Activated CD4-positive, alpha-beta T cell treated with anti-CD3 and anti-CD28 coated beads, Interleukin-2, amount 50 U/mL, for 4 hours (primary cell): ENCODE measurements at places on chromosomes 6 and 20.

- no peak for DNase-seq
These were observed at the start of gene CPXM1 for GRCh38 chr20:2800521-2801285. Gene CPXM1 (minus strand): TSS chr20:2800627. CDS start chr20:2800572, 55 bp downstream.

DNA sequence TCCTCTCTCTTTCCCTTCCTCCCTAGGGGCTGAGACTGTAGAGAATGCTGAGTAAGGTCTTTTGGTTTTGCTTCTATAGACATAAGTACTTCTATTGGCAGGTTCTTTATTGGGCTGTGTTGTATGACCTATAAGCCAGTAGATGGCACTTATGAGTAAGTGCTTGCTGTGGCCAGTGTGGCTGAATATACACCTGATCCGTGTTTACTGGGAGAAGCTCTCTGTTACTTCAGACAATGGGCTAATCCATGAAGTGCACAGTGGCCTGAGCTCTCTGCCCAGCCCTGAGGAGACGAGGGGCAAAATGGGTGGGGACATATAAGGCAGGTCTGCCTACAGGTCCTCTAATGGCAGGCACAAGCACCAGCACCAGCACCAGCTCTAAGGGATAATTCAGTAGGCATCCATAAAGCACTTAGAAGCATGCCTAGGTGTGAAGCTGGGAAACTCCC is 610.3 kb downstream of the RNF144B start:
- no peak for DNase-seq

DNA sequence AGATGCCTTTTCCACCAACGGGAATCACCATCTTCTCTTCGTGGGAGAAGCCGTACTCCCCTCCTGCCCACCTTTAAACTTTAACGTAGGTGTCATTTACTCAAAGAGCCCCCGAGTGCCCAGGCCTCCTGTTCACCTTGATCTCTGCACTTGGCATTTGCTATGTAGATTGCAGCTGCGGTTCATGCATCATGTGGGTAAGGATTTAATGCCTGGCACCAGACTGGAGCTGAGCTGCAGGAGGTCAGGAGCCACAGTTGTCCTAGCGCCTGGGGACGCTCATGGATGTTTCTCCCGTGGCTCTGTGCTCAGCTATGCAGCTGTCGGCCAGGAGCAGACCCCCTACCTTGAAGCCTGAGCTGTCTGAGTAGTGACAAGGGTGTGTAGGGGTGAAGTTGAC is 133.7 kb downstream of the CDH4 start:
- no peak for DNase-seq

- no peak for DNase-seq
These were observed 46.3 kb downstream of the UNC5CL start for GRCh38 chr6:40992746-40993145.

DNA sequence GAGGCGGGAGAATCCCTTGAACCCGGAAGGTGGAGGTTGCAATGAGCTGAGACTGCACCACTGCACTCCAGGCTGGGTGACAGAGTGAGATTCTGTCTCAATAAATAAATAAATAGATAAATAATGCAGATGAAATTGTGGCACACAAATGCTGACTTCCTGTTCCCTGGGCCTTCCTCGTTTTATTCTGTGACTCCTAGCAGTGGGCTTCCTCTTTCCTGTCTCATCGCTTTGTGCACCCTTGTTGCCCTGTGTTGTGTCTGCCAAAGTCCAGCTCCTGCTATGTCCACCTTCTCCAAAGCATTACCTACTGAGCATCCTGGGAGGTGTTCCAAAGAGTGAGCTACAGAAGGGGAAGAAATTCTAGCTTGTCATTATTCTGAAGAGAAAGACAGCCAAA is 100.2 kb upstream of the TIAM2 start:
- no peak for DNase-seq

- DNase-seq = no peak
These were observed 225.2 kb downstream of the SMOC2 start for GRCh38 chr6:168666170-168666569.

DNA sequence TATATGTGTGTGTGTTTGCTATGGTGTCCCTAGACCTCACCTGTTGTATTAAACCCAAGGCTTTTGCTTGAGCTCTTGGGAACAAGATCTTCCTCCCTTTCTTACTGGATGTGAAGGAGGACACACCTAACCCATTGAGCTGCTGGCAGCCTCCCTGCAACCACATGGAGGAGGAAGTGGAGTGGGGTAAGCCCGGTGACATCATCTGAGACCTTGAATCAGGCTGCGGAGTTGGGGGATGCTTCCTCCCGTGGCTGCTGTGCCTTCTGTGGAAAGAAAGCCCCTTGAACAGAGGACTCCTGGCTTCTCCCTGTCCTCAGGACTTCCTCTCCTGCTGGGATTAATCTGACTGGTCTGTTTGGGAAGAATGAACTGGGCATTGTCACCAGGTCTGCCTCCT is 3.3 kb downstream of the CST11 start:
- DNase-seq = no peak

GRCh38 chr6:118709859-118710350 is 58.5 kb upstream of the CEP85L start:
- peak; percentile 72 for DNase-seq

DNA sequence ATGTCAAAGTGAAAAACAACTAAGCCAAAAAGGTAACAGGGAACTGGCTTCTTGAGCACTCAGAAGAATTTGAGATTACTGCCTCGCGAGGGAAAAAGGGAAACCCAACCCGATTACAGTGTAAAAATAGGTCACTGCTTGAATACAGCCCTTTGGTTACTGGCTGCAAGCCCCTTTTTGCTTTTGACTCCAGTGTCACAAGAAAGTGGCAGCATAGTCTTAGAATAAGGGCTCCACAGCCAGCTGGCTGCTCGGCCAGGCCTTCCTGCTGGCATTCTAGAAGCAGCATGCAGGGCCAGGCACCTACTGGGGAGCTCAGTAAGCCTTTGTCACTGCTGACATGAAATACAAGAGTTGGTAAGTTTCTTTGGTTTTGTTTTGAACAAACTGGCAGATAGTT is 83.0 kb downstream of the ZHX3 start:
- DNase-seq = no peak
